Stimulated activated CD8-positive, alpha-beta memory T cell treated with anti-CD3 and anti-CD28 coated beads, Interleukin-7, amount 100 ng/mL, for 24 hours (primary cell): ENCODE measurements at places on chromosomes 3 and 15.

DNA sequence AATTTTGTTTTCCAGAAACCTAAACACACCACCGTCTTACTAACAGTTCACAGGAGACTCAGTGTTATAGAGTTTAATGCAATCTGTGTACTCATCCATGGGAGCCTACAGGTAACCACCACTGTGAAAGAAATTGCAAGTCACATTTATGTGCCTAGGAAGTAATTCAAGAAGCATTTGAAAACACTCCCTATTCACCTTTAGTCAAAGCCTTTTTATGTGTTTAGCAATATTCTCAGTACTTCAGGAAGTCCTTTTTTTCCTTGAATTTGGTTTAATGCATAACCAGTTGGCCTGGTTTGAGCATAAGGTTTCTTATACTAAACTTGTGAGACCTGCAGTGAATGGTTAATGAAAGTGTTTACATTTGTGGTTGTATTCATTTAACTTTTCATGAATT, 346.1 kb downstream of the CHST2 start:
- DNase-seq, result no peak

GRCh38 chr3:108292905-108293328, 3.4 kb upstream of the HHLA2 start:
- DNase-seq, result no peak

GRCh38 chr15:40815042-40815698, 7.9 kb upstream of the DNAJC17 start:
- DNase-seq, result no peak

- DNase-seq, result no peak
Measured at GRCh38 chr15:39474657-39475056, 106.2 kb upstream of the THBS1 start.

GRCh38 chr15:22936577-22937472, 43.3 kb downstream of the CYFIP1 start:
- DNase-seq, result no peak

DNA sequence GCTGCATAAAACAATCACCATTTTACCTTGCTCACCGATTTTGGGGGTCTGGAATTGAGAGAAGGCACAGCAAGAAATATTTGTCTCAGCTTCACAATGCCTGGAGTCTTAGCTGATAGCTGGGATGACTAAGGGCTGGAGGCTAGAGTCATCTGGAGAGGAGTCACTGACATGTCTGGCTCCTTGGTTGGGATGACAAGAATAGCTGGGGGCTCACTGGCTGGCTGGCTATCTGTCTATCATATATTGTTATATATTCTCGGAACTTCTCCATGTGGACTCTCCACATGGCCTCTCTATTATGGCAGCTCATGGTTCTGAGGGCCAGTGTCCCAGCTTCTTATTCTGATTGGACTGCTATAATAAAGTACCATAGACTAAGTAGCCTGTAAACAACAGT, 20.0 kb upstream of the TRIM71 start:
- no peak for DNase-seq

- no peak for DNase-seq
Measured at GRCh38 chr3:195856410-195857084, 44.8 kb upstream of the MUC4 start.

DNA sequence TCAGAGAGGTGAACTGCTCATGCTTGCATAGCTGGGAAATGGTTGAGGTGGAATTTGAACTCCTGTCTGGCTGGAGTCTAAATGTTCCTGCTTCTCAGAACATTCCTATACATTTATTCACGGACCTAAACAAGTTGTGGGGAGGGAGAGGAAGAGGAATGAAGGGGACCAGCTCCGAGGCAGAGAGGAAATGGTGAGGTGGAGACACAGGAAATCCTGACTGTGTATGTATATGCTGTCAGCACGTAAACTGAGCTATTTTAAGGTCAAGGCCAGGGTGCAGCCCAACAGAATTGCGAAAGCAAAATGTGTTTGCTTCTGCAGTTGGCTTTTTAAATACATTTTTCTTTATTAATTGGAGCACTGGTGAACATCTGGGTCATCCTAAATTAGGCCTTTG, 74.1 kb upstream of the POMGNT2 start:
- DNase-seq, result no peak

- DNase-seq, result no peak
Measured at GRCh38 chr15:70762469-70763119, 764 bp downstream of the UACA start.

DNA sequence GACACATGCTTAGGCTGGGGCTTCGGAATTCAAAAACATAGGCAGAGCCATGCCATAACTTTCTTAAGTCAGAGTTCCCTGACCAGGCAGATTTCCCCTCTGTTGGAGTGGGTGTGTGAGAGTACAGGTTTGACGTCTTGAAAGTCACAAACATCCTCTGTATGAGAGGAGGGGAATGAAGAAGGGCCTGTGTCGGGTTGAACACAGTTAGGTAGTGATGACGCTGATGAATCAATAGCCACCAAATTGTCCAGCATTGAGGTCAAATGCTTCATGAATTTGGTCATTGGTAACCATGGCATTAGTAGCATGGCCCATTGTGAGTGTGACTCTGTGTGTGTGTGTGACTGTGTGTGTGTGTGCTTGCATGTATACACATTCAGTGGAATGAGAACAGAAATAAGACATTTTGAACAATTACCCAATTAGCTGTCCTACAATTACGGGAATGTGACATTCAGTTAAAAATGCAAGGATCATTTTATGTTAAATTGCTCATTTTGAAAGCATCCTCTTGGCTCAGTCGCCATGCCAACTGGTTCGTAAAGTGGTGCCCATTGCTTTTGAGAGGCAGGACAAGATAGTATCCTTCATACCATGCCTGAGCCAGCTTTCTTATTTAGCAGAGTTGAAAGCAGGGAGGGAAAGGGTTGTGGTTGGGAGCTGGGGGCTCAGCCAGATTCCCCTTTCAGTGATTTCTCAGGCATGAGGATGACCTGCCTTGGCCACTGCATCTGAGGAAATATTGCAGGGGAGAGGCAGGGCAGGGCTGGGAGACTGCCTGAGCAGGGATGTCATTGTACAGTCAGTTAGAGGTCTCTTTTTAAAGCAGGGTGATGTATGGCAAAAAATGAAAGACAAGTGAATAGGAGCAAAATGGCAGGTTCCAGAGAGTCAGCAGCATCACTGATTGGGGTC, 35.4 kb downstream of the RBP2 start:
- DNase-seq, result no peak

- DNase-seq, result no peak
Measured at GRCh38 chr3:150069154-150069527, 98.4 kb upstream of the PFN2 start.

- DNase-seq, result no peak
Measured at GRCh38 chr15:70064441-70064840, 33.3 kb downstream of the TLE3 start.

DNA sequence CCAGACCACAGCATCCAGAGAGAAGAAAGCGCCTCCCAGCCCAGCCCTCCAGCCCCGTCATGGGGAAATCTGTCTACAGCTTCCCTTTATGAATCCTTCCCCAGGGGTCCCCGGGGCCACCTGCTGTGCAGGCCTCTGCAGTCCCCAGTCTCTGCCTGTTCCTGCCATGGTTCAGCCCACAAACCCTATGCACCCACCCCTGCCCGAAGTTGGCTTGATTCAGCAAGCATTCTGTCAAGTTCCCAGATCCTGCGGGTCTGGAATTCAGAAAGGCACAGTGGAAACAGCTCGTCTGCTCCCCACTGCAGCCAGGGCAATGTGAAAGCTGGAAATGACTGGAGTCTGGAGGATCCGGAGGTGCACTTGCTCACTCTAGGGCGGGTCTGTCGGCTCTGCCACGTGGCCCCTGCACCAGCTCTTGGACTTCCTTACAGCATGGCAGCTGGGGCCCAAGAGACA, 2.9 kb upstream of the OCA2 start:
- DNase-seq, result no peak

- DNase-seq, result no peak
Measured at GRCh38 chr3:33044676-33045075, 52.3 kb downstream of the GLB1 start.

- DNase-seq, result no peak
Measured at GRCh38 chr3:196604548-196604947, 34.9 kb upstream of the NRROS start.

DNA sequence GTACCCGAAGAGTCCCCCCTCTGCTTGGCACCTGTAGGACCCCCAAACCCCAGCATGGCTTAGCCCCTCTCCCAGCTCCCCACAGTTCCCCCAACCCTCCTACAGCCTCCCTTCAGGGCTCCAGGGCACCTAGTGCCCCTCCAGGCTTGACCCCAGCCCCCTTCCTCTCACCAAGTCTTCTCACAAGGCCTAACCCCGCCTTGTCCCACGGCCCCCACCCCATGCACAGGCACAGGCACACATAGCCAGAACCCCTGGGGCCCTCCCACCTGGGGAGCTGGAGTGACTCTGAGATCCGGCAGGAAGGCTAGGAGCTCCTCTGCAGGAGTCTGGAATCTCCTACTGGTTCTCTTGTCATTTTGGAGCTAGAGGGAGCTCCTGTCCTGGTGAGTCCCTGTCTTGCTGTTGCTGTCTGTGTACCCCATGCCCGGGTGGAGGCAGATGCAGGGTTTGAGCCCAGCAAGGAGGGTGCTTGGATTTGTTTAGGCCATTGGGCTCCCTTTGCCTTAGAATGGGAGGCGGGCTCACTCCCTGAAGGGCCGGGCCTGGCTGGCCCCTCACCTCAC, 39.6 kb downstream of the KLF13 start:
- DNase-seq, result no peak

GRCh38 chr3:155270485-155271342, 22.8 kb downstream of the STRIT1 start:
- DNase-seq, result no peak

GRCh38 chr15:90718232-90718631, 1.1 kb downstream of the BLM start:
- no peak for DNase-seq

GRCh38 chr3:7536510-7536909, 675.6 kb downstream of the GRM7 start:
- DNase-seq, result no peak

- DNase-seq, result no peak
Measured at GRCh38 chr3:86990012-86990733, 776 bp downstream of the VGLL3 start.

GRCh38 chr3:123657111-123657510, 72.3 kb upstream of the HACD2 start:
- DNase-seq, result no peak

DNA sequence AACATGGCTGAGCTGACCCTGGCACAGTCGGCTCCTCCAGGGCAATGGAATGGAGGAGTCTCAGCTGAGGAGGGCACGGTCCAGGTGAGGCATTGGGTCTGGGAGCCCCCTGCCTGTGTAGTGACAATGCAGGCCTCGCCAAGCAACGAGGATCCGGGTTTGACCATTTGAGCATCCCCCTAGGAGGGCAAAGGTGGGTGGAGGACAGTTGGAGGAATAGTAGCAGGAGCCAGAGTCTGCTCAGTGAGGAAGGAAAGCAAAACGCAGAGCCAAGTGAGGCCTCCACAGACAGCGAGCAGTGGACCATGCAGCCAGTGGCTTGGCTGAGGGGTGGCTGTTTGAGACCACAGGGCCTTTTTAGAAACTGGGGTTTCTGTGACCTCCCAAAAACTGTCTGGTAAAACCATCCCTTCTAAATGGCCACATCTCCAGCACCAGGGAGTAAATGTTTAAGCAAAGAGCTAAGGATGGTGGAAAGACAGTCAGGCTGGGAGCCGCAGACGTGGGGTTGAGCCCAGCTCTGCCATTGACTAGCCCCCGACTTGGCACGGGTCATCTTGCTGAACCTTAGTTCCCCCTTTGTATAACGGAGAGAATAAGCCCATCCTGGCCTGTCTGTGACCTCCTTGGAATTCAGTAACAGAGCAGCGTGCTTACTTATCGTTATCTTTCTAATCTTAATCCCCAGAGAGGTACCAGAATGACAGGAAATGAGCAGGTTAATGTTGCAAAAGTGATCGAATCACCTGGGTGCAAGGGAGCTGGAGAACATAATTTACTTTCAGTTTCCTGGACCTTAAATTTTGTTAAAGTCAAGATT, 46.8 kb downstream of the CMTM6 start:
- DNase-seq, result no peak

DNA sequence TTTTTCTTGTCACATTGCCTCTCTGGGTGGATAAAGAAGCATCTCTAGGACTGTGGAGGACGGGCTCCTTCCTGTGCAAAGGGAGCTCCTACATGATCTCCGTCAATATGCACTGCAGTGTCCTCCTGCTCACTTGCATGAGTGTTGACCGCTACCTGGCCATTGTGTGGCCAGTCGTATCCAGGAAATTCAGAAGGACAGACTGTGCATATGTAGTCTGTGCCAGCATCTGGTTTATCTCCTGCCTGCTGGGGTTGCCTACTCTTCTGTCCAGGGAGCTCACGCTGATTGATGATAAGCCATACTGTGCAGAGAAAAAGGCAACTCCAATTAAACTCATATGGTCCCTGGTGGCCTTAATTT, 478 bp downstream of the GPR15 start:
- no peak for DNase-seq

- no peak for DNase-seq
Measured at GRCh38 chr3:186366206-186366605, 4.2 kb upstream of the DGKG start.

DNA sequence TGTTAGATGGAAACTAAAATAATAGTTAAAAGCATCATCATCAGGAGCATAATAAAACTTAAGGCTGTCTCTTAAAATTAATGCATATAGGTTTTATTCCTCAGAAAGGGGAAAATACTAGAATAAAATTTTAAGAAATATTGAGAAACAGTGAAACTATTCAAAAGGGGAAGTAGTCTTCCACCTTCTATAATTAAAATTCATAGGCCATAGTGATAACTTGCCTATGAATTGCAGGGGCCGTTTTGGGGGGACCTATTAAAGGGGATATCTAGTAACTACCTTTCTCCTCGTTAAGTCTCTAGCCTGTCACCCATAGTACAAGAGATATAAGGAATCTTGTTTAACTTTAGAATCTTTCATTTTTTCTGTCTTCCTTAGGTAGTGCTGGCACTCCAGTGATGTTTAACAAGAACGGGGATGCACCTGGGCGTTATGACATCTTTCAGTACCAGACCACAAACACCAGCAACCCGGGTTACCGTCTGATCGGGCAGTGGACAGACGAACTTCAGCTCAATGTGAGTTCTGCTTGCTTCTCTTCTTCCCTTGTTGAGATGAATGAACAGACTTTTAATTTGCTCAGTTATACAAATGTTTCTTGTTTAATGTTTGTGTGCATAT, 600.4 kb downstream of the GRM7 start:
- no peak for DNase-seq

DNA sequence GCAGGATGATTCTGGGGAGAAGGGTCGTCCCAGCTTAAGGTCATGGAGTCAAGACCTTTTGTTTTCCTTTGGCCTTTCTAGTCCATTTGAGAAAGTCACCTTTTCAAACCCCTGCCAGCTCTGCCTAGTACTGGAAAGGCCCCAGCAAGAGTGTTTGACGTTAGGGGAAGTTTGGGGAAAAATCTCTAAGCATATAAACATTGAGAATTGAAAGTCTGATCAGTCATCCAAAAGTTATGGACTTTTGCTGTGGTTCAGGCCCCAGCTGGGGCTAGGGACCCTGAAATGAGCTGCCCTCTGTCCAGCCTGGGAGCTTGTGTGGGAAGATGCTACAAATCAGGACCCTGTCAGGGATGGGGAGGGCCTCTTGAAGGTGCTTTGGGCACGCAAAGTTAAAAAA, 21.6 kb downstream of the SLC6A6 start:
- DNase-seq, result no peak
